ENCODE measurements at places on chromosomes 1 and 21.

DNA sequence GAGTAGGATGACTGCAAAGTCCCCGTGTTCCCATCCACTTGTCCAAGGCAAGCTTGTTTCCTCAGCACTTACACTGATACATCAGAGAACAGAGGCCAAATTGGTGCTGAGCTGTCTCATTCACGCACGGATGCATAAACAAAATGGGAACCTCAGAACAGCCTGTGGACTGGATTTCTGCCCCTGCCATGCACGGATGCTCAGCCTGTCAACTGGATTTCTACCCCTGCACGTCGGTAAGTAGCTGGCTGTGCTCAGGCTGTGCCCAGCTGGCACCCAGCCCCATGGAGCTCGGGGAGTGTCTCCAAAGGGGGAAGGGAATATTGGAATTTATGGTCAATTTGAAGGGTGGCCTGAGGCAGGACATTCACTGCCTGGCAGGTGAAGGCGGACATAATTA is 40.8 kb upstream of the TMPRSS2 start:
- no peak for DNase-seq

GRCh38 chr1:34829250-34829649 is 30.3 kb downstream of the SMIM12 start:
- DNase-seq: no peak

DNA sequence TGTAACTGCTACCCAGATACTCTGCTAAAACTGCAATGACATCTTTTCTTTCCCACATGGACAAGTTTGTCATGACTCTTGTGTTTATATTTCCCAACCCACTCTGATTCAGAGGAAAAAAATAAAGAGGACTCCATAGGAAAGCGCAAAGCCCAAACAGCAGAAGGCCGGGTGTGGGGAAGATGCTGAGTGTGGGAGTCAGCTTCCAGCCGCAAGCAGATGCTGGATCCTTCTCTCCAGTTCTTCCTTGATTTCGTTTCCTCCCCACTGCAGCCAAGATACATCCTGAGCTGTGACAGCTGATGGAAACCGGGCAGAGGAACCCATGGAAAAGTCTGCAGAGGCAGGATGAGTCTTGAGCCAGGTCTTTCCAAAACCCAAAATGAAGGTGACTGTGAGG is 498.2 kb downstream of the PLPP3 start:
- DNase-seq: no peak

- DNase-seq: no peak
Measured at GRCh38 chr1:43067233-43067745, 104.8 kb downstream of the EBNA1BP2 start.

GRCh38 chr1:112445596-112445995 is 49.6 kb downstream of the CTTNBP2NL start:
- no peak for DNase-seq

DNA sequence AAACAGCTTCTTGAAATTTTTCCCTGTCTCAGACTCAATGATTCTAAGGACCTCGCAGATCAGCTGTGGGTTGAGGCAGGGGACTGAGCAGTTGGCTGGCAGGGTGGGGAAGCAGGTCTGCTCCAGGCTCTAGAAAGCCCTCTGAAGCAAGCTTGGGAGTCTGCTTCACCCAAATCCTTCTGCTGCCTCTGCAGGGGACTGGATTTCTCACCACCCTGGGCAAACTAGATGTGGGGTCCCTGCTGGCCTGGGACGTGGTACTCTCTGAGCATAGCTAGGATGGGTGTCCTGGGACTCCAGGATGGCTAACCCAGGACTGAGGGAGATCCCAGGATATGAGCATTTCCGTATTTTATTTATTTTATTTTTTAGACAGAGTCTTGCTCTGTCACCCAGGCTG is 89.3 kb downstream of the LAMC2 start:
- no peak for DNase-seq

DNA sequence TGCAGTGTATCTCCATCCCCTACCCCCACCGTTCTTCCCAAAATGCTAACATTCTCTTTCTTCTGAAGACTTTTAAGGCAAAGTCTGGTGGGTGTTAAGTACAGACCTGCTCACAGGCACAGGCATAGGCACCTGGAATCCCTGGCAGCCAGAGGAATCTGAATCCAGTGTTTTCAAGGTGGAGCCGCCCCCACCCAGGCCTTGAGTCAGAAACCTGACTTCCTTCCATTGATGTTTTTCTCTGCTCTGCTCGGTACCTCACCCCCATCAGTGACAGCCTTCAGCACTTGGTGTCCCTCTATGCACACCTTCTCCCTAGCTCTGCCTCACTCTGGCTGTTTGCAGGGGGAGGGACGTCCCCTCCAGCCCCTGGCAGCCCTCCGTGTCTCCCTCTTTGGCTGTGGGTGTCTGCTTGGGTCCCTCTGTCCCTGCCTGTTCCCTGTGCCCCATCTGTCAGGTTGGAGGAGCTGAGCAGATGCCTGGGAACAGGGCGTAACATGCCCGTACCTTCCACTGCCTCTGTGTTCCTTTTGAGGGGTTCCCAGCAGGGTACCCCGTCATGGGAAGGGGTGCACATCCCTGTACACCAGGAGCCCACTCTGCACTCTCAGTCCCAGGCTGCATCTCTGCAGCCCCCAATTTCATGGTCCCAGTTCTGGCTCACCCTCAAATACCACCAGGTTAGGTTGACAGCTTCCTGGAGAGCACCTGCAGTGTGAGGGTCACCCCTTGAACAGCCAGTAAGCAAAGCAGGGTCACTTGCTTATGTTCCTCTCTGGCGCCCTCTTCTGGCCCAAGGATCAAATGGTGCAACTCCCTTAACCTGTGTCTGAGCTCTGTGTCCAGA is 6.7 kb downstream of the NCDN start:
- peak; percentile 57 for DNase-seq

- no peak for DNase-seq
Measured at GRCh38 chr21:46608672-46609111, 3.8 kb upstream of the S100B start.

DNA sequence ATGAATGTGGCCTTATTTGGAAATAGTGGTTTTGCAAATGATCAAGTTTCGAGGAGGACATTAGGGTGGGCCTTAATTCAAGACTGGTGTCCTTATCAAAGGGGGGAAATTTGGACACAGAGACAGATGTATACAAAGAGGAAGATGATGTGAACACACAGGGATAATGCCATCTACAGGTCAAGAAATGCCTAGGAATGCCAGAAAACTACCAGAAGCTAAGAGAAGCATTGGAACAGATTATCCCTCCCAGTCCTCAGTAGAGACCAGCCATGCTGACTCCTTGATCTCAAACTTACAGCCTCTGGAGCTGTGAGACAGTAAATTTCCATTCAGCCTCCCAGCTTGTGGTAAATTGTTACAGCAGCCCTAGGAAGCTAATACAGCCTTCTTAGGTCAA is 151.4 kb downstream of the PTGER3 start:
- DNase-seq: no peak

GRCh38 chr1:117735045-117735992 is 129.5 kb downstream of the TENT5C start:
- DNase-seq: no peak

GRCh38 chr21:31957631-31958030 is 84.8 kb downstream of the HUNK start:
- no peak for DNase-seq

GRCh38 chr1:225735252-225736149 is 42.1 kb upstream of the SRP9 start:
- DNase-seq: no peak

DNA sequence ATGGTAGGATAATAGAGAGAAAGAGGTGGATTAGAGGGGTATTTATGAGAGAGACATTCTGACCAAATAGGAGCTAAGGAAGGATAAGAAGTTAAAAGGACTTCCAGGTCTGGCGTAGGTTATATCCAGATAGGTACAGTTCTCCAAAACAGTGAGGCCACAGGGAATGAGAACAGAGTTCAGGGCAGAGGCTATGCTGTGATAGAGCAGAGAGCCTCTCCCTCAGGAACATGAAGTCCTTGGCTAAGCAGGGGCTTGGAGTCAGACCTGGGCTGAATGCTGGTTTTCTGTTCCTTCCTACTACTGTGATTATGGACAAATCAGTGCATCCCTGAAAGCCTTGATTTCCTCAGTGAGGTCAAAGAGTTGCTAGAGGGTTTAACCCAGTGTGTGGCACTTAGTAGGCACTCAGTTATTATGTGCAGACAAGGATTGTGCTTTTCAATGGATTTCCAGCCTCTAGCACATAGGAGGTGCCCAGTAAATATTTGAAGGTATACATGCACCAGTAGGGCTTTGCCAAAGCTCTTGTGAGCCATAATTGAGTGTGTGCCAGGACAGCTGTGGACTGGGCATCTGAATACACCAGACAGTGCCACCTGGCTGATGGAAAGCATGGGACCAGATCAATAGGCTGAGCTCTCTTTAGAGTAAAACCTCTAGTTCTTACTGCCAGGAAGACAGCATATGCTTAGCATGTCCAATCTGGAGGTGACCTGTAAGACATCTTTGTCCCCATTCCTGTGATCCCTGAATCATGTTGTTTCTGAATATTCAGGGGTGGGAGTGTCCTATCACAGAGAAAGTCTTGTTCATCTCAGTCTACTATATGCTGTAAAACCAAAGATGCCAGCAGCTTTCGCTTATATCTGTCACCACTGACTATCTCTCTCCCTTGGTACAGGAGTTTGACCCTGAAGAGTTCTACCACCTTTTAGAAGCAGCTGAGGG is 111.1 kb downstream of the PIK3R3 start:
- no peak for DNase-seq

- DNase-seq: no peak
Measured at GRCh38 chr1:24101796-24102586, 9.9 kb downstream of the MYOM3 start.

DNA sequence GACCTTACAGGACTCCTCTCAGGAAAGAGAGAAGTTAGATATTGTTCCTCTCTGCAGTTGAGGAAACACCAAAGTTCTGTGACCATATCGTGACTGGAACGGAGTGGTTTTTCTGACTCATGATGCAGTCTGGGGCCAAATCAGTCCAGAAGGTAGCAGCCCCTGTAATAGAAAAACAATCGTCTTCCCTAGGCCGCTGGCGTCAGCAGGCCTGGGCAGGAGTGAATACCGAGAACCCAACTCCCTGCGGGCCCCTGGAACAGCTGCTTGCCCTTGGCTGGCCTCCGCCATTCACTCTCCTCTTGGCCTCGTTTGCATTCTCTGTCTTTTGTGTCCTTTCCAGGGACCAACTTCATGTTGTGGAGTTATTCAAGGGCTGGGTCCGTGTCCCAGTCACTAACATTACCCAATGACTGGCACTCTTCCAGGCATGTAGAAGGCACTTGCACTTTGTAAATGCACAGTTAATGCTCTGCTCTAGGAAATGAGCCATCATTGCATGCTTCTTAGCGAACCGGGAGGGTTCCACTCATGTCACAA is 10.9 kb upstream of the CD101 start:
- no peak for DNase-seq

DNA sequence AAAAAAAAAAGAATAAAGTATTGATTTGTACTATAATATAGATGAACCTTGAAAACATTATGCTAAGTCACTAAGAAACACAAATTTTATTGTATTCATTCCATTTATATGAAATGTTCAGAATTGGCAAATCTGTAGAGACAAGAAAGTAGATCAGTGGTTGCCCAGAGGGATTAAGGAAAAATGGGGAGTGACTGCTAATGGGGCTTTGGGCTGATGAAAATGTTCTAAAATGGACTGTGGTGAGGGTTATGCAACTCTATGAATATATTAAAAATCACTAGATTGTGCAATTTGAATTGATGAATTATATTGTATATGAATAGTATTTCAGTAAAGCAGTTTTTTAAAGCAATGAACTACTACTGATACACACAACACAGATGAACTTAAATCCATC is 10.0 kb downstream of the GDAP2 start:
- no peak for DNase-seq

GRCh38 chr1:171807556-171807955 is 26.1 kb downstream of the METTL13 start:
- DNase-seq: no peak

DNA sequence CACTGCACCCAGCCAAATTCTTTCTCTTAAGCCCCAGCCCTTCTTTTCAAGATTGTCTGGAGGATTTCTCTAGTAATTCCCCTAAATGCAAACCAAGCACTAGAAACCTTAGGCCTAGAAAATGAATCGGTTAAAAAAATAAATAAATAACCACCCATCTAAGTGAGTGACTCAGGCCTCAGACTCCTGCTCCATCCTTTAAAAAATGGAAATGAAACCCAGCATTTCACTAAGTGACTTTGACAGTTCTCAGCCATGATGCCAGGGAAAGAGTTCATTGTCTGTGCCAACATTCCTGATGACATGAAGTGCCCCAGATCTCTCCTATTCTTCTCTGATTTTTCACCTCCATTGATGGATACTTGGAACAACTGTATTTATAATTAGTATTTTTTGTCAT is 415.2 kb upstream of the DAB1 start:
- DNase-seq: no peak

DNA sequence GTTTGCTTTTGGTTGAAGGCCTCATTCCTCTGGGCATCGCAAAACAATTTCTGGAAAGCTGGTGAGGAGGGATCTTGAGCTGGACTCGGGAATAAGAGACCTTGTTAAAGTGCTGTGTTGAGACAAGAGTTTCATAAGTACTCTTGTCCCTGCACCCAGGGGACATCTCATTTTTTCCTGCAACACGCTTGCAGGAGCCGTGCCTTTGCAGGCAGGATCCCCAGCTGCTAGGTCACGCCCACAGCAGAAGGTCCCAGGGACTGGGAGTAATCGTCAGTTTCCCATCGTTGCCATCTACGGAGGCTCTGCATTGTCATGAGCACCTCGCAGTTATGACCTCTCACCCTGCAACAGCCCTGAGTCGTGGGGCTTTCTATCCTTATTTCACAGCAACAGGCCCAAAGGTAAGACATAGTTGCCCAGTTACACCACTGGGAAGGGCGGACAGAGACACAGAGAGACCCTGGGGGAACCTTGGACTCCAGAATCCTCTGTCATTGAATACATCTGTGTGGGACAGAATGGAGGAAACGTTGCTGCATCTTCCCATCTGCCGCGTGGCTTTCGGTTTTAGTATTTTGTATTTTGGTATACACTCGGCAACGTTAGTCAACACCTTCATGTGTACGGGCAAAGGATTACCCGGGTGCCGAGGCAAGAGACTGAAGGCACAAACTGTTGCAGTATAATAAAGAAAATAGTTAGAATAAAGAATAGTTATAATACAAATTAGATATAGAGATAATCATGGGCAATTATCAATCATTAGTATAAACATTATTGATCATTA is 60.4 kb upstream of the DMRTB1 start:
- no peak for DNase-seq

DNA sequence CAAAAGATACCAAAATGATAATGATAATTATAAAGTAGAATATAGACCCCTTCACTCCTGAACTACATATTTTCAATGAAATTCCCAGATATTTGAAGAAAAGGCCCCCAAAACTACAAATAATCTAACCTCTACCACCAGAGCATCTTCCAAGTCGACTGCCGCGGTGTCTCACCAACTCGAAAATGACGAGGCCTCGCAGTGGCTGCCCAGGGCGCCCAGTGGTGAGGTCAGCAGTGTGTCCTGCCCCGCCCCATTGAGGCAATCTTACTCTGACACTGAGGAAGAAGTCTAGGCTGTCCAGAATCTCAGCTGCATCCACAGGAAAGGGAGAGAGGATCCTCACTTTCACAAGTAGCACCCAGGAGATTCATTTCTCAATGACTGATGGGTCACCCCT is 5.2 kb downstream of the DUSP10 start:
- no peak for DNase-seq
